ENCODE measurements at places on chromosomes 3 and 15.

- no peak for DNase-seq
These were observed 45.6 kb downstream of the DNASE1L3 start for GRCh38 chr3:58164906-58165821.

- DNase-seq = no peak
These were observed 12.1 kb downstream of the C15orf39 start for GRCh38 chr15:75213768-75214221.

- no peak for DNase-seq
These were observed 10.4 kb downstream of the VILL start for GRCh38 chr3:38000965-38001455.

- no peak for DNase-seq
These were observed 222.3 kb upstream of the THBS1 start for GRCh38 chr15:39358441-39359041.
